CD4-positive, alpha-beta T cell treated with Interleukin-15 for 4 hours (primary cell): ENCODE measurements at places on chromosomes 6 and 20.

DNA sequence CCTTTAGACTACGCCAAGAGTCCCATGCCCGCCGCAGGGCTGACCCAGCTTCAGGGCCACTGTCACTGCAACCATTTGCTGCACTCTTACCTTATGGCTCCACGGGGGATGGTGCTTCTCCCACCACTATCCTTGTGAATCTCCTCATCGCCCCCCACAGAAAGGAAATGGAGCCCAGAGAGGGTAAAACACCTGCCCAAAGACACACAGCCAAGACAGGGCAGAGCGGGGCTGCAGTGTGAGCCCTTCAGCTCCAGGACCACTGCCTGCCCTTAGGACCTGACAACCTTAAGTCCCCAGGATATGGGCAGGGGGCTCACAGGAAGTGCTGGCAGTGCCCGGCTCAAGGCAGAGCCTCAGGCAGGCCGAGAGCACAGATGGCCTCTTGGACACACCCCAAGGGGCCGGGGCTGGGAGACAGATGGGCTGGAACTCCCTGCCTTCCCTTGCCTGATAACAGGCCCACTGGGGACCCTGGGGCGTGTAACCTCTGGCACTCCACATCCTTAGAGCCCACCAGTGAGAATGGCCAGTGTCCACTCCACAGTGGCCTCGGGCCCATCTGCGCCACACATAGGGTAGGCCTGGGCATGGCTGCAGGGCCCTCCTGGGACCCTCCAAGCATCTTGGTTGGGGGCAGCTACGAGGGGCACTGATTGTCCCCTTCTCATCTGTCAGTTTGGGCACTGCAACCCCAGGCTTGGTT is 265.2 kb downstream of the TAF4 start:
- DNase-seq: no peak

GRCh38 chr20:5845681-5846615 is 95.7 kb downstream of the SHLD1 start:
- DNase-seq: peak; percentile 77

- DNase-seq: no peak
These were observed 94.9 kb upstream of the ADGRF1 start for GRCh38 chr6:47137073-47137472.

DNA sequence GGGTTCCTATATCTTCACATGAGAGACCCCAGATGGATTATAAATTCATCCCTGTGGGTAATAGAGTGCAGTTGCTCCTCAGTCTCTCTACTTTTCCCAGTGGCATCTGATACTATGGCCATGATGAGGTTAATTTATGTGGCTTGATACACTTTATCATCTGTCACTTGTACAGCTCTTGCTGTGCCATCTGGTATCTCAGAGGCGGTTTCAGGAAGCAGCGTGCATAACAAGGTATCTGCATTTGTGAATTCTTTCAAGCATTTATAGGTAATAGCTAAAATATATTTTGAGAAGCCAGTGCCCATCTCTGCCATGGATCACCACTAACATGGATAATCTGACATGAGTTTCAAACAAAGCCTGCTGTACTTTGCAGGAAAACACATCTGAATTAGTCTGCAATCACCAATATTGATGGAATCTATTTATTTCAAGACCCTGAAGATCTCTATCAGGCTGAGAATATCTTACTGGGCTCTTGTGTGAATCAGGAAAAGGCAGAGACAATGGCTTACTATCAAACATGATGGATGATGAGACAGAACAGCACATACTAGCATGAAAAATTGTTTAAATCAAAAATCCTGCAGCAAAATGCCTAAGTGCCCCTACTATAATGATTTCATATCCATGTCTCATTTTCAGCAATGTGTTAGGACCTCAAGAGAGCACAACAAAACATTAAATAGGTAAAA is 548.7 kb upstream of the MAP3K7 start:
- no peak for DNase-seq

- DNase-seq: no peak
These were observed 105.0 kb upstream of the EDN1 start for GRCh38 chr6:12185081-12185673.

GRCh38 chr20:3135507-3136070 is 24.1 kb downstream of the FASTKD5 start:
- no peak for DNase-seq

- no peak for DNase-seq
These were observed 129.4 kb downstream of the CDH26 start for GRCh38 chr20:60087563-60088105.
